Naive B cell (primary cell): ENCODE measurements at places on chromosomes 7 and 10.

DNA sequence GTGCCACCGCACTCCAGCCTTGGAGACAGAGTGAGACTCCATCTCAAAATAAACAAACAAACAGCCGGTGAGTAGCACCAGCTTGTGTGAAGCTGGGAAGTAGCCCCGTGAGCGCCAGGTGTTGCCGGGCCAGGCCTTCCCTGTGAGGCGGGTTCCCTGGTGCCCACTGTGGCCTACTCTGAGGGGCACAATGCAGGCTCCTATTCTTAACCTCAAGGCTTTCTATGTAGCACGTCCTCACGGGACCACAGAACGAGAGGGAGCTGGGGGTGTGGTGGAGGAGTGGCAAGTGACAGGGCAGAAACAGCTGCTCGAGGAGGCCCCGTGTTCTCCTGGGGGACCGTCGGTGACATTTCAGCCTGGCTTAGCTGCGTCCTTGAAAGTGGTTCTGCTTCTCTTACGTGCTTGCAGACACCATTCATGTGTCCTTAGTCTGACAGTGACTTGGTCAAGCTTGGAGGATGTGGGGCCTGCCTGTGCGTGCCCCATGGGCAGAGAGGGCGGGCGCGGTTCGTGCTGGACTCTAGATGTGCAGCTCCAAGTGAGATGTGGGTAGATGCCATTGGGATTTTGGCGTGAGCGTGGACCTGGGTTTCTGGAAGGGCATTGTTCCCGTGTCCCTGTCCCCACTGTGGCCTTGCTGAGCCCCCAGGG lies 116.6 kb downstream of the NKX6-2 start:
- no peak for DNase-seq

DNA sequence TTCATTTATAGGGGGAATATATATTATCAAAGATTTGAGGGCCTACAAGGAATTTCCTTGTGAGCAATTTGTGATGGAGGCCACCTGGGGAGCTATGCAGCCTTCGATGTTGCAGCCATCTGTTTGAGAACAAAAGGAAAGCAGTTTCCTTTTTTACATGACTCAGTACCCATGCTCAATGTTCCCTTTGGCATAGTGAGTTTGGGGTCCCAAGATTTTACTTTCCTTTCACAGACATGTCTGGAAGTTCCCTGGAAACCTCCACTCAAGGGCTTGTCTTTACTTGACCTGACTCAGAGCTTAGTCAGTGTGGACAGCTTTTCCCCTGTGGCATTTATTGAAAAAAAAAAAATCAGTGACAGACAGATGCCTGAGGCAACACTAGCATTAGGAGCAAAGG lies 73.5 kb upstream of the VIPR2 start:
- DNase-seq: no peak

DNA sequence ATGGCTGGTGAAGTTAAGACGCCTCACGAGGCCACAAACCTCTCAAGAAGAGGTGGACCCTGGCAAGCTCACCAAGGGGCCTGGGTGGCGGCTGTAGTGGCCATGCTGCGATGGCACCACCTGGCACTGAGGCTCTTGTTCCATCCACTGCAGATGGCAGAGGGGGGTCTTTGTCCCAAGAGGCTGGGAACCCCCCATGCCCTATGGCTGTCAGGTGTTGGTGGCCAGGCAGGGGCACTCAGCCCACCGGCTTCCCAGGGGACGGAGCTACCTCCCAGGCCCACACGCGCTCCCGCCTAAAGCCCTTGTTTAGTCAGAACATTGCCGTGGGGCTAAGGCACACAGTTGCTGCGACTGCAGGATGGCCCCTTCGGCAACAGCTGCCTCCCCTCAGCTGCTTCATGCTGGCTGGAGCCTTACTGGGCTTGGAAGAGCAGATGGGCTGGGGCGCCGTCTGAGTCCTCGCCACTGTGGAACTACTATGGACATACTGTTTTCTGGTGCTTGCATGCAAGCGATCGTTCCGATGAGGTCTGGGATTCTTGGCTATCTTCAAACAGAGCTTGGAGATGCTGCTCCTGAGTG lies 46.8 kb downstream of the DPYSL4 start:
- DNase-seq: no peak

GRCh38 chr7:35454575-35455385 lies 200.9 kb upstream of the TBX20 start:
- DNase-seq: no peak

GRCh38 chr10:74634995-74635536 lies 191.3 kb upstream of the KAT6B start:
- no peak for DNase-seq

GRCh38 chr10:74322141-74322540 lies 171.1 kb downstream of the ADK start:
- no peak for DNase-seq

- DNase-seq: no peak
These were observed 91.3 kb upstream of the ANK3 start for GRCh38 chr10:60480865-60481563.

GRCh38 chr10:3126741-3127346 lies 45.7 kb downstream of the PITRM1 start:
- DNase-seq: no peak

- no peak for DNase-seq
These were observed 349.4 kb downstream of the GATA3 start for GRCh38 chr10:8403711-8404371.

- no peak for DNase-seq
These were observed 26.2 kb upstream of the EN2 start for GRCh38 chr7:155431711-155432110.
